Inflammatory macrophage (primary cell): ENCODE measurements at places on chromosomes 5 and 9.

DNA sequence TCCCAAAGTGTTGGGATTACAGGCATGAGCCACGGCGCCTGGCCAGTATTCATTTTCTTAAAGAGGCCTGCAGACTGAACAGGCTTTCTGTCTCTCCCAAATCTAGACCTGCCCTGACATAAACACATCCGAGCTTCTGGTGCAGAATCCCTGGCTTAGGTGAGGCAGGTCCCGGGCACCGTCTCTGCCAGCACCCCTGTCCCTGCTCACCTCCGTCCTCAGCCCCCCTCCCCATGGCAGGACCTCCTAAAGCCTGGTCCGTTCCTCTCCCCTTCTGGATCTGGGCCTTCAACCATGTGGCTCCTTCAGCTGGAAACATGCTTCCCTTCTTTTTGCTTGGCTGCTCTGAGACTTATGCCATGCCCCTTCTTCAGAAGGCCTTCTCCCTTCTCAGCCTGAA is 22.7 kb upstream of the RXRA start:
- no peak for DNase-seq

- no peak for DNase-seq
Observed at GRCh38 chr9:118829334-118829733, 539.9 kb downstream of the BRINP1 start.

GRCh38 chr5:179553875-179554274 is 3.5 kb downstream of the RUFY1 start:
- peak; percentile 72 for DNase-seq

GRCh38 chr9:38724754-38725153 is 4.8 kb upstream of the FAM240B start:
- DNase-seq = no peak

DNA sequence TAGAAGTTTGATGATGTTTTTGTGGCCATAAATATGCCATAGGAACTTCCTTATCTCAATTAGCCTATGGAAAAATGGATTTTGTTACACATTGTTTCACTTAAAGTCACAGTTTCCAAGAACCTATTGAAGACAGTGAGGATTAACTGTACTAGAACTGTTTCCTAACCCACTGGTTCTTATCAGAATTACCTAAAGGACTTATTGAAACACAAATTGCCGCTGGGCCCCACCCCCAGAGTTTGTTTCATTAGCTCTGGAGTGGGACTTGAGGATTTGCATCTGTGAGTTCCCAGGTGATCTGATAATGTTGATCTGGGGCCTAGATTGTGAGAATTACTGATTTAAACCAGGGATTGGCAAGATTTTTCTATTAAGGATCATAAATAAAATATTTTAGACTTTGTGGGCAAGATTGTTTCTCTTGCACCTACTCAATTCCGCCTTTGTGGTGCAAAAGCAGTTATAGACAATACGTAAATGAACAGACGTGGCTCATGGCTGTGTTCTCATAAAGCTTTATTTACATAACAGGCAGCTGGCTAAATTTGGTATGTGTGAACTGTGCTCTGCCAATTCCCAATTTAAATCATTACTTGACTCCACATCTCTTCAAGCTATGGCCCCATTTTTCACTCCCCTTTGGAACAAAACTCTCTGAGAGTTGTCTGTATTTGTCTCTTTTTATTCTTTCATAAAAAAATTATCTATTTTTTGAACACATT is 9.3 kb downstream of the JAK2 start:
- no peak for DNase-seq
